Stimulated activated CD4-positive, alpha-beta T cell treated with anti-CD3 and anti-CD28 coated beads, TNF-alpha, amount 100 ng/mL, for 48 hours (primary cell): ENCODE measurements at places on chromosomes 7 and 10.

GRCh38 chr7:100668069-100668449 is 5.5 kb upstream of the GNB2 start:
- DNase-seq = no peak

- DNase-seq = peak; percentile 64
Measured at GRCh38 chr7:74289018-74289658, at the start of gene CLIP2. TSS of gene CLIP2 (plus strand) at chr7:74289407. CDS start at chr7:74317547, 28,140 bp downstream.

GRCh38 chr7:40303996-40304395 is 169.2 kb downstream of the SUGCT start:
- DNase-seq = no peak

- no peak for DNase-seq
Measured at GRCh38 chr10:132383751-132384196, 13.2 kb upstream of the PWWP2B start.

DNA sequence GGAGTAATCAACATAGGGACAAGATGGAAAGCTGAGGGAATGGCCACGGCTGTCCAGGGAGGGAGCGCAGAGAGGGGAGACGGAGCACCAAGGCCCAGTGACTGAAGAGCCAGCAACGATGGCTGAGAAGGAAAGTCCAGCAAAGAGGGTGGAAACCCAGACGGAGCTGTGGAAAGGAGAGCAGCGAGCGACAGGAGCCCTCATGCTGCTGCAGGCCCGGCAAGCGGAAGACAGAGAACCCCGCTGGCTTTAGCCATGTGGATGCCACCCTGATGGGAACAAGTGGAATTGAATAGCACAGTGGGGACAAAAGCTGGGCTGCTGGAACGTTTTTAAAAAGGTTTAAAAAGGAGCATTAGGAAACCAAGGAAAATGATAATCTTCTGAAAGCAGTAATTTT is 82.9 kb upstream of the DDC start:
- DNase-seq = no peak

GRCh38 chr10:126101736-126102135 is 205.4 kb downstream of the FANK1 start:
- DNase-seq = no peak

GRCh38 chr10:19964625-19965024 is 148.4 kb downstream of the PLXDC2 start:
- no peak for DNase-seq
